ENCODE measurements at places on chromosomes 6 and 20. TPM values are rescaled to one million over a fixed set of nuclear protein-coding genes. Genes with fewer than 3 reads are reported as not detected.

DNA sequence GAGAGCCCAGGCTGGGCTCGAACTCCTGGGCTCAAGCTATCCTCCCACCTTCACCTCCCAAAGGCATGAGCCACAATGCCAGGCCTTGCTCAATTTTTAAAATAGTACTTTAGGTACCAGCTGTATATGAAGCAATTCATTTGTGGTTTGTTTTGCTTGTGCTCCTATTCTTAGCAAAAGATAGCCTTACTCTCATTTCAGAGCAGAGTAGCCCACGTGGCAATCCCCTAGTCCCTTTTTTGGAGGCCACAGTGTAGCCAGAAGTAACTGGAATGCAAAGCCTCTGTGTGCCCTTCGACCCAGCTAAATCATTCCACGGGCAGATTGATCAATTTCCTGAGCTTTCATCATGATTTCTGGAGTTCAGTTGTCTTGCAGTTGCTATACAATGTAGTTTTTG, 372.2 kb downstream of the NRN1 start:
- no peak overlapping the region for H3K4me3 ChIP-seq
- H3K4me1 ChIP-seq = no peaks in the 10 kb centered on the region
- H3K27me3 ChIP-seq = no peaks in the 10 kb centered on the region
- H3K27ac ChIP-seq = no peak overlapping the region
- DNase-seq = no peak
- no peaks in the 10 kb centered on the region for H3K36me3 ChIP-seq

GRCh38 chr20:20261159-20261558, 106.7 kb upstream of the INSM1 start:
- no peaks in the 10 kb centered on the region for H3K27me3 ChIP-seq
- H3K36me3 ChIP-seq = no peaks in the 10 kb centered on the region
- no peaks in the 10 kb centered on the region for H3K4me1 ChIP-seq
- H3K27ac ChIP-seq = no peak overlapping the region
- H3K4me3 ChIP-seq = no peak overlapping the region
- no peak for DNase-seq

DNA sequence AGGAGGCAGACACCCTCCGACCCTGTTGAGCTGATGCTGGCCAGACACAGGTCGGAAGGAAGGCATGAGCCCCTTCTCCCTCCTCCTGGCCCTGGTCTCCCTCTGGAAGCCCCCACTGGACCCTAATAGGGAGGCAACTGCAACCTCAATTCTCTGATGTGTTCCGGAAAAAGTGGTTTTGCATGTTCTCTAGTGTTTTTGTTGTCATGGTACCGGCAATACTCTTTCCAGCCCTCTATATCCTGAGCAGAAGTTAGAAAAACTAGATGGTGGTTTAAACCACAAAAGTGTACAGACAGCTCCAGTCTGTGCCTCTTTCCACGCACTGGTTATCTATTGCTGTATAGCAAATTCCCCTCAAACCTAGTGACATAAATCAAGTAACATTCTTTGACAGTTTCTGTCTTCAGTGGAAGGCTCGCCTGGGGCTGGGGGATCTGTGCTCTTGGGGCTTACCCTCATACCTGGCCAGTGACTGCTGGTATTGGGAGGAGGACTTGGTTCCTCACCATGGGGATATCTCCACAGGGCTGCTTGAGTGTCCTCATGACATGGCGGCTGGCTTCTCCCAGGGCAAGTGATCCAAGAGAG, 37.0 kb downstream of the SYTL3 start:
- H3K4me3 ChIP-seq = no peak overlapping the region
- no peaks in the 10 kb centered on the region for H3K27me3 ChIP-seq

GRCh38 chr6:70470016-70470415, 56.7 kb downstream of the FAM135A start:
- DNase-seq = no peak
- H3K36me3 ChIP-seq = no peaks in the 10 kb centered on the region
- no peaks in the 10 kb centered on the region for H3K4me1 ChIP-seq

DNA sequence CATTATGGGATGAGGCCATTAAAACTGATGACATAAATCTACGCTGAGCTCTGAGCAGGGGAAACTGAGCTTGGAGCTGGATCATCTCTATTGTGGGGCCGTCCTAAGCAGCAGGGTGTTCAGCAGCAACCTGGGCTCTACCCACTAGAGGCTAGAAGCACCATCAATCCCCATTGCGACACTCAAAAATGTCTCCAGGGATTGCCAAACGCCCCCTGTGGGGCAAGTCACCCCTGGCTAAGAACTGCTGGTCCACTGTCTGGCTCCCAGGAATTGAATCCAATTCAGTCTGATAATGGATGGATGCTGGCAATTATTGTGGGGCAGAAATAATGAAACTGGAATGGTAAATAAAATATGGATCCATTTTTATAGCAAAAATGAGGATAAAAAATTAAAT, 38.2 kb downstream of the PMEPA1 start:
- no peak overlapping the region for H3K4me3 ChIP-seq
- H3K36me3 ChIP-seq = no peaks in the 10 kb centered on the region
- peaks cover 12% of the 10 kb centered on the region for H3K4me1 ChIP-seq
- H3K27me3 ChIP-seq = no peaks in the 10 kb centered on the region

GRCh38 chr6:16434885-16435284, 196.5 kb downstream of the GMPR start:
- no peak overlapping the region for H3K27ac ChIP-seq
- H3K4me3 ChIP-seq = no peak overlapping the region
- no peak for DNase-seq
- H3K27me3 ChIP-seq = no peaks in the 10 kb centered on the region
- H3K36me3 ChIP-seq = no peaks in the 10 kb centered on the region

GRCh38 chr6:129188795-129189194, 305.9 kb downstream of the LAMA2 start:
- H3K4me3 ChIP-seq = no peak overlapping the region
- H3K27me3 ChIP-seq = no peaks in the 10 kb centered on the region
- H3K27ac ChIP-seq = no peak overlapping the region
- no peak for DNase-seq
- no peaks in the 10 kb centered on the region for H3K36me3 ChIP-seq

DNA sequence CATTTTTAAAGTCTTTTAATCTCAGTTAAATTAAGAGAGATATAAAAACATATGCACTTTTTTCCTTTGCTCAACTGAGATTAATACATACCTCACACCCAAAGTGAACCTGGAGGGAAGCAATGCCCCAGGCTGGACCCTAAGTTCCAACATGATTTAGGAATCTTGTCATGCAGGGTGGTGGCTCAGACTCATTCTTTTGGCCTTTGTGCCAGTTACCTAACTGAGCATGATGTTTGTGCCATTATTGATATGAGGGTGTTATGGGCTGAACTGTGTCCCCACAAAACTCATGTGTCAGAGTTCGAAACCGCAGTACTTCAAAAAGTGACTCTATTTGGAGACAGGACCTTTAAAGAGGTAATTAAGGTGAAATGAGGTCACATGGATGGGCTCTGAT, 188.0 kb downstream of the ARHGAP18 start:
- H3K4me1 ChIP-seq = no peaks in the 10 kb centered on the region
- no peak for DNase-seq
- H3K27ac ChIP-seq = no peak overlapping the region
- no peaks in the 10 kb centered on the region for H3K36me3 ChIP-seq
- no peaks in the 10 kb centered on the region for H3K27me3 ChIP-seq

- H3K27ac ChIP-seq = no peak overlapping the region
- H3K36me3 ChIP-seq = no peaks in the 10 kb centered on the region
- no peak overlapping the region for H3K4me3 ChIP-seq
- no peaks in the 10 kb centered on the region for H3K27me3 ChIP-seq
- no peak for DNase-seq
These were observed 73.9 kb downstream of the WDR27 start for GRCh38 chr6:169627736-169628607.

GRCh38 chr6:38688579-38689087, 14.3 kb downstream of the GLO1 start:
- peaks cover 9% of the 10 kb centered on the region for H3K4me1 ChIP-seq
- DNase-seq = no peak
- no peaks in the 10 kb centered on the region for H3K27me3 ChIP-seq
- no peak overlapping the region for H3K4me3 ChIP-seq
- H3K36me3 ChIP-seq = no peaks in the 10 kb centered on the region
- no peak overlapping the region for H3K27ac ChIP-seq

GRCh38 chr6:69865126-69865525, 1.2 kb upstream of the COL19A1 start:
- H3K4me3 ChIP-seq = no peak overlapping the region
- peaks cover 4% of the 10 kb centered on the region for H3K4me1 ChIP-seq
- H3K27me3 ChIP-seq = no peaks in the 10 kb centered on the region
- H3K36me3 ChIP-seq = no peaks in the 10 kb centered on the region
- DNase-seq = no peak

DNA sequence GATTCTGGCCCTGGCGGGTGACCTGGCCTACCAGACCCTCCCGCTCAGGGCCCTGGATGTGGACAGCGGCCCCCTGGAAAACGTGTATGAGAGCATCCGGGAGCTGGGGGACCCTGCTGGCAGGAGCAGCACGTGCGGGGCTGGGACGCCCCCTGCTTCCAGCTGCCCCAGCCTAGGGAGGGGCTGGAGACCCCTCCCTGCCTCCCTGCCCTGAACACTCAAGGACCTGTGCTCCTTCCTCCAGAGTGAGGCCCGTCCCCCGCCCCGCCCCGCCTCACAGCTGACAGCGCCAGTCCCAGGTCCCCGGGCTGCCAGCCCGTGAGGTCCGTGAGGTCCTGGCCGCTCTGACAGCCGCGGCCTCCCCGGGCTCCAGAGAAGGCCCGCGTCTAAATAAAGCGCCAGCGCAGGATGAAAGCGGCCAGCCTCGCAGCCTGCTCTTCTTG, 868 bp upstream of the SLC2A4RG start:
- peak overlapping the region; percentile 73 for H3K27ac ChIP-seq
- no peaks in the 10 kb centered on the region for H3K27me3 ChIP-seq
- peak; percentile 74 for DNase-seq
- H3K36me3 ChIP-seq = no peaks in the 10 kb centered on the region

GRCh38 chr20:14723614-14724013, 386.2 kb upstream of the FLRT3 start:
- H3K36me3 ChIP-seq = no peaks in the 10 kb centered on the region
- no peaks in the 10 kb centered on the region for H3K4me1 ChIP-seq
- DNase-seq = no peak
- no peak overlapping the region for H3K27ac ChIP-seq

GRCh38 chr6:117449549-117450439, 24.1 kb upstream of the ROS1 start:
- no peaks in the 10 kb centered on the region for H3K27me3 ChIP-seq
- H3K4me1 ChIP-seq = no peaks in the 10 kb centered on the region
- DNase-seq = peak; percentile 50
- H3K4me3 ChIP-seq = no peak overlapping the region
- no peak overlapping the region for H3K27ac ChIP-seq

- H3K36me3 ChIP-seq = no peaks in the 10 kb centered on the region
- H3K4me3 ChIP-seq = no peak overlapping the region
- H3K27me3 ChIP-seq = no peaks in the 10 kb centered on the region
- H3K4me1 ChIP-seq = peaks cover 7% of the 10 kb centered on the region
- no peak for DNase-seq
- no peak overlapping the region for H3K27ac ChIP-seq
These were observed 5.9 kb downstream of the WASF1 start for GRCh38 chr6:110173506-110174132.

GRCh38 chr20:17473659-17474058, 57.5 kb downstream of the BFSP1 start:
- no peak overlapping the region for H3K27ac ChIP-seq
- no peaks in the 10 kb centered on the region for H3K4me1 ChIP-seq
- DNase-seq = no peak
- no peaks in the 10 kb centered on the region for H3K36me3 ChIP-seq
- H3K4me3 ChIP-seq = no peak overlapping the region
- H3K27me3 ChIP-seq = no peaks in the 10 kb centered on the region

DNA sequence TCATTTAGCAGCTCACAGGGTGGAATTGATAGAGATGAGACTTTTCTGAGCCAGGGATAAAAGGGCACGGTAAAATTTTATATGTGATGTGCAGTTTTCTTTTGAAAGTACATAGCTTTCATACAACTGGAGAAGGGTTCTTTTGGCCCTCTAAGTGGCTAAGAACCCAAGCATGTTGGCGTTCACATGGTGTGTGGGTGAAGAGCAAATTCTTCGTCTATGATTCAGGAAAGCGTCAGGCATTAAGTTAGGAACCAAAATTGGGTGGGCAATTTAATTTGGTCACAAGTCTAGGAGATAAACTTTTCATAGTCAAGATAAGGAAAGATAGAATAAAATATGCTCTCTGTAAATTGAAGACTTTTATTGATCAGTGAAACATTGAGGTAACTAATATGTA, 153.9 kb downstream of the UTRN start:
- no peak overlapping the region for H3K4me3 ChIP-seq
- H3K27me3 ChIP-seq = no peaks in the 10 kb centered on the region
- H3K27ac ChIP-seq = no peak overlapping the region
- no peak for DNase-seq
- H3K36me3 ChIP-seq = no peaks in the 10 kb centered on the region
- H3K4me1 ChIP-seq = no peaks in the 10 kb centered on the region

- no peak for DNase-seq
- no peak overlapping the region for H3K27ac ChIP-seq
- H3K36me3 ChIP-seq = no peaks in the 10 kb centered on the region
- peaks cover 5% of the 10 kb centered on the region for H3K27me3 ChIP-seq
- peaks cover 12% of the 10 kb centered on the region for H3K4me1 ChIP-seq
These were observed 2.2 kb upstream of the CNR1 start for GRCh38 chr6:88168362-88168761.

GRCh38 chr6:160101277-160102205, 20.1 kb upstream of the SLC22A1 start:
- DNase-seq = no peak
- H3K27me3 ChIP-seq = no peaks in the 10 kb centered on the region
- no peaks in the 10 kb centered on the region for H3K4me1 ChIP-seq

- H3K27ac ChIP-seq = no peak overlapping the region
- no peak for DNase-seq
- H3K4me3 ChIP-seq = no peak overlapping the region
- H3K36me3 ChIP-seq = no peaks in the 10 kb centered on the region
These were observed 186.7 kb downstream of the SMOC2 start for GRCh38 chr6:168627506-168628175.

TRIM10 gene
- 0.10 TPM for total RNA-seq

PROKR2 gene
- total RNA-seq = not detected

LY6G6C gene
- total RNA-seq = not detected

THBS2 gene
- 72.8 TPM for total RNA-seq

GHRH gene
- total RNA-seq = not detected

DEFB132 gene
- total RNA-seq = not detected

GNMT gene
- 1.00 TPM for total RNA-seq

MYL9 gene
- 681 TPM for total RNA-seq

Measured in ovary (tissue), 10 donors.